ENCODE measurements at places on chromosomes 12 and 14.

DNA sequence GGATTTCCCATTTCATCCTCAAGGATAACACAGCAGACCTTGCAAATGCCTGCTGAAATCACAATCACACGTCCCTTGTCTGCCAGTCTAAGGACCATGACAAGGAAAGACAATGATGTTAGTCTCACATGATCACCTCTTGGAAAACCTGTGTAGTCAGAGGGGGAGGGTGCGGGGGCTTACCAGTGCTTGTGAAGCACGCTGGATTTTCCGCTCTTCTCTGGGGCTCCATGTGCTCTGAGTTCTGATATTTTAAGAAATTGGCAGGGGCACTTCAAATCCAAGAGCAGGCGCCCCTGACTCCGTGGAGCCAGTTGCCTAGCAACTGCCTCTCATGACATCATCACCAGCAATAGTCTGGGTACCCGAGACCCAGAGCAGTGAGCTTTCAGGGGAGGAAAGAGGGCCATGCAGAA is 200.9 kb upstream of the C14orf180 start:
- DNase-seq = no peak

GRCh38 chr14:104844306-104845032 is 20.6 kb upstream of the CEP170B start:
- DNase-seq = no peak

DNA sequence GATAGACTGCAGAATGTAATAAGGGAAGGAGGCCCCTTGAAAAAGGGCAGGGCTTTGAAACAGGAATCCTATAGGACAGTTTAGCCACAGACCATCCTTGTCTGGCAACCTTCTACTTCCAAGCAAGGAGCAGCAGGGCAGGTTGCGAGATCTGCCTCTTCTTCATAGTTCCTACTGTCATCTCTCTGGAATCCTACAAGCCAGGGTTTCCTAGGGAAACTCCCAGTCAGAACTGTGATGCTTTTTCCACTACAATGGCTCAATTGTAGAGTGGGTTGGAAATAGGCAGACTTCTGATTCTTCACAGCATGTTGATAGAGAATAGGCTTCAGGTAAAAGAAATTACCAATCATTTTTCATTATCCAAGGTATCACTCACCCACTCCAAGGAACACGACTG is 186.3 kb downstream of the DACT1 start:
- DNase-seq = no peak

GRCh38 chr12:6489449-6489848 is 3.6 kb downstream of the MRPL51 start:
- no peak for DNase-seq

DNA sequence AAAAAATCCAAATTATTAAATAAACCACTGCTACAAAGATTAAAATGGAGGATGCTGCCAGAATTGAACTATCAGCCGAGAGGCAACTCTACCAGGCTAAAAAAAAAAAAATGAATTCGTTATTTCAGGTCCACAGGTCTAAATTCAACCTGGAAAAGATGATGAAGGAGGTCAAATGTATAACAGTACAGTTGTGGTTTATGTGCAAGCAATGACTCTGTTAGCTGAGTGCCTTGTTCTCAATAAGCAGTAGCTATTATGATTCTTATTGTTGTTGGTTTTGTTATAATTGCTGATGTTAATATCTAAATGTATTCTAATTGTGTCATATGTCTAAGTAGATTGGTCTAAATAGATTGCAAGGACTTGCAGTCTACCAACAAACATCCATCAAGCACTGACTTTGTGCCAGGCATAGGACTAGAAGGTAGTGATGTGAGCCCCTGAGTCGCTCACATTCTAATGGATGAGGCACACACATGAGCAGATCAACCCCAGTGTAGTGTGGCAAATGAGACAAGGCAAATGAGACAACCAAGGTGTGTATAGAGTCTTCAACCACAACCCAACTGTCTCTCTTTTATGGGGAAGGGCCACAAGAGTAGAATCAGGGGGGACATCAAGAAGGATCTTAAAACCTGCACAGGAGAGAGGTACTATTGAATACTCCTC is 77.0 kb upstream of the PLEKHG7 start:
- DNase-seq = no peak

GRCh38 chr12:6526766-6527525 is 7.4 kb upstream of the GAPDH start:
- DNase-seq = no peak

DNA sequence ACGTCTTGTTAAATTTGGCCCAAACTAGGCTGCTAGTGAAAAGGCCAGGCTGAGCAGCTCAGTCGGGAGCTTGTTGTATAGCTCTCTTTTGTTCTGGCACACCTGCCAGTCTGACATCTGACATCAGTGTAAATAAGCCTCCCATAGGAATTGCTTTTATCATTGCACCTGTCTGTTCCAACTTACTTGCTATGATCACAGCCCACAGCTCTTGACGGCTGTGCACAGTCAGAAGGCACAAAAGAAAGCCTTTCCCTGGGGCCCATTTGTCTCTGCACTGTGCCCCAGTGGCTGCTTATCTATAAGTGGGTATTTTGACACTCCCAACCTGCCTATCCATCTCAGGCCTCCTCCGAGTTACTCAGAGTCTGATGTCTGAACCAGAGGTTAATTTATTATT is 324.5 kb downstream of the NUAK1 start:
- no peak for DNase-seq

DNA sequence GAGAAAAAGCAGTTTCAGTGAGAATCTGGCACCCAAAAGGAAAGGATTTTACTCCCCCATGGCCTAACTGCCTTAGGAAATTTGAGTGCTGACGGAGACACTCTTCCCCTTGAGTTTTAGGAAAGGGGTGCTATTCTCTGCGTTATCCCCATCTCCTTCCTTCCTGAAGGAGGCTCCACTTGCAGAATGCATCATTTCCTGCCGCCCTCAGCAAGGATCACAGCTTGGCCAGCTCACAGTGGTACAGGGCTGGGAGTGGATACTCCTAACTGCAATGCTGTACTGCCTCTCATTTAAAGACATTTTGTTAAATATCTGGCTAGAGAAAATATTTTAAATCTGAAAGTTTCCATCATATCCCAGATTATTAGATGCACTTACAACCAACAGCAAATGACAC is 33.0 kb downstream of the RDH12 start:
- no peak for DNase-seq

DNA sequence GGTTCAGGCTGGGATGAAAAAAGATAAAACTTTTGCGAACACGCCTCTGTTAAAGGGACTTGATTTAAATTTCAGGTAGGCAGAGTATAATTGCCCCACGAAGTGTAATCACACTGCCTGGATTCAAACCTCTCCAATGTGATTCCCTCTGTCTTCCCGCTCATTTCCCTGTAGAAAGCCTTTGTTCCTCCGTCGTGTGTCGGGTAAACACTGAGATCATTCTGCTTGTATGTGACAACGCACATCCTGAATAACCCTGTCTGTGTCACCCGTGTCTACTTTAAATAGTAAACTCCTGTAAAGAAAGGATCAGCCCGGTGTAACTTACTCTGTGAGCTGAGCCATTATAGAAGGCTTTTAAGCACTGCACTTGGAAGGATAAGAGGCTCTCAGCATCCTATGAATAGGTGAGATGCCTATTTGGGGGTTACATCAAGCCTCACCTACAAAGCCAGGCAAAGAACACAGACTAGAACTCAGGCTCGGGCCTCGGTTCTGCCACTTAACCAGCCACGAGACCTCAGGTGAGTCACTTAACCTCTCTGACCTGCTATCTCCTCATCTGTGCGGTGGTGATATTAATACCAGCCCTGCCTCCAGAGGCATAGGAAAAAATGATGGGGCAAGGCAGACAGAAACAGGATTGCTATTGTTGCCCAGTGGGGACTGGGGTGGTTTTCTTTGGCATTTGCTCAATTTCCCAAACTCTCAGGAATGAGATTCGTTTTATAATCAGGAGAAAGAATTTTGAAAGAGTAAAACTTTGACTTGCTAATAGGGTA is 74.2 kb downstream of the RBM19 start:
- no peak for DNase-seq

DNA sequence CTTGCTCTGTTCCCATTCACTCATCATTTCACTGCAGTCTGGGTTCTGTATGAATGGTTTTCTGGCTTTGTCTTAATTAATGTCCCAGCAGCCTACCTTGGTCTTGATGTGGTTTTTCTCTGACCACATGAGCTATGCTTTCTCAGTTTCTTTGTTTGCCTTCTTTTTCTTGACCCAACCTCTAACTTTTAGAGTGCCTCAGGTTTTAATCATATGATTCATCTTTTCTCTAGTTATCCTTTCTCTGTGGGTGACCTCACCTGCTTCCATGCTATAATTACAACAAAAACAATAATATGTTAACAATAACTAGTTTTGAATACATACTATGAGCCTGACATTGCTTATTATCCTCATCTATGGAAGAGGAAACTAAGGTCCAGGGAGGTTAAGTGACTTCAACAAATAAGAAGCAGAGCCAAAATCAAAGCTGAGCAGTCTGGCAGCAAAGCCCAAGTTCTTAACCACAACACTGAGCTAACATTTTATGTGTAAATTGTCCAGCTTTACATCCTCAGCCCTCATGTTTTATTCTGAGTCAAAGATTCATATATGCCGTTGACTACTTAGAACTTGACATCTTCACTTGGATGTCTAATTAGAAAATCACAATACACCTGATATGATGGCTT is 4.7 kb upstream of the EPYC start:
- DNase-seq = no peak

- DNase-seq = no peak
Measured at GRCh38 chr14:40188006-40188405, 755.8 kb upstream of the FBXO33 start.

- peak; percentile 39 for DNase-seq
Measured at GRCh38 chr14:86296173-86296572, 766.2 kb downstream of the FLRT2 start.

DNA sequence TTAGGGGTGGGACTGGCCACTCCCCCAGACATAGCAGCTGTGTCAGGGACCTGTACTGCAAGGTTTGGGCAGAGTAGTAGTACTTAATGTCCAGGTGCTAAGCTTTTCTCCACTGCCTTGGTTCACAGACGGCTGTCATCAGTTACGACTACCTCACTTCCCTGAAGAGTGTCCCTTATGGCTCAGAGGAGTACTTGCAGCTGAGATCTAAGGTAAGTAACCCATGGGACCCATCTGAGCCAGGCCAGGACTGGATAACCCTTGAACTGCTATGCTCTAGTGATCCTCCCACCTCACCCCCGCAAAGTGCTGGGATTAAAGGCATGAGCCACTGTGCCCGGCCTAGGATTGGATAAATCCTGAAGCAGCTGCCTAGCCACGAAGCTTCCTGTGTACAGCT is 22.4 kb downstream of the ADCK1 start:
- no peak for DNase-seq

DNA sequence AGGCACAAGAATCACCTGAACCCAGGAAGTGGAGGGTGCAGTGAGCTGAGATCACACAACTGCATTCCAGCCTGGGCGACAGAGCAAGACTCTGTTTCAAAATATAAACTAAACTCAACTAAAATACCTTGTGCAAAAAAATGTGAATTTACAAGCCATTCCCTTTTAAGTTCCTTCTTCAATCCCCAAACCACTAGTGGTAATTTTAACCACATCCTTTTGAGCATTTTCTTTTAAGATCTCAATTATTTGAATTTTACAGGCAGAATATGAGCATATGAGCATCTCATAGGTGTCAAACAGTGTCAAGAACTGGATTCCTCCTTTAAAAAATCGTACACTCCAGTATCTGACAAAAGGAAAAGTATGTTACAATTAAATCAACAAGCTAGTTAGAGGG is 57.0 kb upstream of the NPFF start:
- DNase-seq = no peak

GRCh38 chr12:51683763-51684357 is 92.8 kb downstream of the SCN8A start:
- DNase-seq = no peak

DNA sequence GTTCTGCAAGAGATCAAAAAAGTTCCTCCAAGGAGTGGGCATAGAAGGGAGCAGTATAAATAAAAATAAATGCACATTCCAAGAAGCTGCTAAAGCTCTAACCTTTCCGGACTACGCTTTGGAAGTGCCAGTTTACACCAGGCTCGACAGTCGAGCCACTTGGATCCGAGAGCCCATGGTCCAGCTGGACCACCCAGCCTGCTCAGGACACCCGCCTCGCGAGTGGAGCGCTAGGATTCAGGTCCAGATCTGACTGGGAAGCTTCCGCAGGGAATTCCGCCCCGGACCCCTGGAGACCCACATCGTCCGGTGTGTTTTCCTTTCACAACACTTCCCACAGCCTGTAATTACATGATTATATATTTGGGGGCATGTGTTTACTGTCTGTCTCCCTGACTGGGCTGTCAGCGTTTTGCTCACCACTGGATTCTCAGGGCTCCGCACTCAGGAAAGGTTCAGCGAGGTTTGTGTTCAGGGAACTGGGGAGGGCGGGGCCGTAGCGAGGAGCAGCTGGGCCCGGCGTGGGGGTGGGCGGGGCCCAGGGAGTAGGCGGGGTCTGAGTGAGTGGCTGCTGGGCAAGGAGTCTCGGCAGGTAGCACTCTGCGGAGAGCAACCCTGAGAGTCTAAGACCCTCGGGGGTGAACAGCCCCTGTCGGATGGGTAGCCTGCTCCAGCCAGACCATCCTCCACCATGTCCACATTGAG is 52.3 kb upstream of the TMEM263 start:
- no peak for DNase-seq

GRCh38 chr14:59333668-59334067 is 131.5 kb downstream of the GPR135 start:
- peak; percentile 76 for DNase-seq

DNA sequence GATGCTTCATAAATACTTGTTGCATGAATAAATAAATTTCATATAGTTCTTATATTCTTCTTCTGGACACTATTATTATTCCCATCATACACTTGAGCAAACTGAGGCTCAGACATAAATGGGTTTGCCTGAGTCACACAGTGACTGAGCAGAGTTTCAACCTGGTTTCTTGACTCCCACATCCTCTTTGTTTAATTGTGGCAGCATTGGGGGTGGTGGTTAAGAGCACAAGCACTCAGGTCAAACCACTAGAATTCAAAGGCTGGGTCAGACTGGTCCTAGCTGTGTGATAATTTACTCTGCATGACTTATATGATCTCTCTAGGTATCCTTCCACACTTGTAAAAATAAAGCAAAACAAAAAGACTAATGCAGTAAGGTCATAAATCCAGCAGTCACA is 274.9 kb upstream of the SRRM4 start:
- DNase-seq = no peak

- no peak for DNase-seq
Measured at GRCh38 chr12:5018677-5019076, 25.0 kb upstream of the KCNA5 start.

- no peak for DNase-seq
Measured at GRCh38 chr12:4564818-4565217, 2.8 kb downstream of the DYRK4 start.
